ENCODE measurements at places on chromosomes 11 and 22. TPM values are rescaled to one million over a fixed set of nuclear protein-coding genes. Genes with fewer than 3 reads are reported as not detected.

DNA sequence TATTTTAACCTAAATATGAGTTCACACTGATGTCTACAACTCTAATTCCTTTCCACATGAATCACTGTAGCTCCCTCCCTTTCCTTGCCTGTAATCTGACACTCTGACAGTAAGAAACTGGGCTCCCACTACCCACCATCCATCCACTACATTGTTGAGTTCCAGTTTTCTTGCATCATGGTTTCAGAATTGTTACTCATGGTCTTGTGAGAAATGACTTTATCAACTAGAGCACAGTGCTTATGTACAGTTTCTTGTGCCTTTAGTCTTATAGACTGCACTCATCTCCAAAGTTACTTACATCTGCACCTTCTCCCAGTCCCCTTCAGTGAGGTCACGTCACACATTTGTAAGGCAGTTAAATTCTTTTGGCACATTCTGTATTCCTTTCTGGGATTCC is 78.6 kb downstream of the RTL6 start:
- no peak for DNase-seq
- no peaks in the 10 kb centered on the region for H3K4me1 ChIP-seq
- no peaks in the 10 kb centered on the region for H3K27me3 ChIP-seq
- no peak overlapping the region for H3K4me3 ChIP-seq

GRCh38 chr22:46053563-46054090 is 76.7 kb upstream of the WNT7B start:
- no peak for DNase-seq
- no peaks in the 10 kb centered on the region for H3K27me3 ChIP-seq
- H3K4me3 ChIP-seq, result peak overlapping the region; percentile 80
- peaks cover 31% of the 10 kb centered on the region for H3K4me1 ChIP-seq
- H3K36me3 ChIP-seq, result no peaks in the 10 kb centered on the region

- peaks cover 6% of the 10 kb centered on the region for H3K4me1 ChIP-seq
- H3K27me3 ChIP-seq, result no peaks in the 10 kb centered on the region
- H3K36me3 ChIP-seq, result no peaks in the 10 kb centered on the region
- no peak overlapping the region for H3K27ac ChIP-seq
- H3K4me3 ChIP-seq, result no peak overlapping the region
- DNase-seq, result no peak
These were observed 33.4 kb downstream of the MRTFA start for GRCh38 chr22:40603088-40603605.

DNA sequence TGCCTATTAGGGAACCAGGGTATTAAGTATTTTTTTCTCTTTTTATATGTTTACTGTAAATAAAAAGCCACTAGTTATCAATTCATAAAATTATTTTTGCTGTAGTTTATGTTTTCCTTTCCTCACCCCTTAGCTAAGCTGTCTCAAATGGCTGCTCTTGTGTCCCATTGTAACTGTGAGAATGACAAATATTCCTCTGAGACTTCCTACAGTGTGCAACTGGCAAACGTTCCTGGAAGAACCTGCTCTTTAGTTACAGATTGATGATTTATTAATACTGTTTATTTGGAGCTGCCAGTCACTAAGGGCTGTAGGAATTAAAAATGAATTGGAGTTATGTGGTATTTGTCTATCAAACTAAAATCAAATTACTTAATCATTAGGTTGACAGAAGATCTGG is 675.4 kb upstream of the ARHGAP42 start:
- no peaks in the 10 kb centered on the region for H3K27me3 ChIP-seq
- H3K4me3 ChIP-seq, result no peak overlapping the region
- DNase-seq, result no peak
- H3K27ac ChIP-seq, result no peak overlapping the region
- H3K4me1 ChIP-seq, result no peaks in the 10 kb centered on the region

DNA sequence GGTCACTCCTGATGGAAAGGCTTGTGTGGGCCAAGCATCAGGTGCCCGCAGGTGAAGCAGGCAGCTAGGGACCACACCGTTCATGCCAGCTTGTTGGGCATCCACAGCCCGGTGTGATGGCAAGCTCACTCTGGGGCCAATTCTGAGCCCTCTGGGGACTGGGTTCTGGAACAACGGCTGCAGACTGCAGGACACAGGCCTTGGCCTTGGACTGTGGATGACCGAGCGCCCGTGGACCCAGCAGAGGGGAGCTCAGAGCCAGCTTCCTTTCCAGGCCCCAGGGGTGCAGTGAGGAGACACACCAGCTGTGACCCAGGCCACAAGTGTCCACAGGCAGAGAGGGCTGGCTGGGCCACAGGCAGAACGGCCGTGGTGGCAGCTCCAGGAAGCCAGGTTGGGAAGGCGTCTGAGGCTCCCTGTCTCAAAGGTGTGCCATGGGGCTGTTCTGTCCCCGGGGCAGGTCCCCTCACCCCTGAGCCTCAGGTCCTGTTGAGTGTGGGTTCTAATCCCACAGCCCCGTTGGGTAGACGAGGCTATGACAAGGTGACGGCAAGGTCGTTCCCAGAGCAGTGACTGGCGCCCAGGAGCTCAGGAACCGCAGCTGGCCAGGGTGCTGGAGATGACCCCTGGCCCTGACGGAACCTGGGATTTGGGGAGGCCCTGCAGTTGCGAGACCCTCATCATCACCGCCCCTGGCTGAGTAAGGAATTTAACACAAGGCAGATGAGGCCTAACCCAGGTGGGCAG is 1079.4 kb downstream of the BRD1 start:
- H3K4me3 ChIP-seq, result no peak overlapping the region
- no peaks in the 10 kb centered on the region for H3K36me3 ChIP-seq
- no peak for DNase-seq
- no peaks in the 10 kb centered on the region for H3K4me1 ChIP-seq

DNA sequence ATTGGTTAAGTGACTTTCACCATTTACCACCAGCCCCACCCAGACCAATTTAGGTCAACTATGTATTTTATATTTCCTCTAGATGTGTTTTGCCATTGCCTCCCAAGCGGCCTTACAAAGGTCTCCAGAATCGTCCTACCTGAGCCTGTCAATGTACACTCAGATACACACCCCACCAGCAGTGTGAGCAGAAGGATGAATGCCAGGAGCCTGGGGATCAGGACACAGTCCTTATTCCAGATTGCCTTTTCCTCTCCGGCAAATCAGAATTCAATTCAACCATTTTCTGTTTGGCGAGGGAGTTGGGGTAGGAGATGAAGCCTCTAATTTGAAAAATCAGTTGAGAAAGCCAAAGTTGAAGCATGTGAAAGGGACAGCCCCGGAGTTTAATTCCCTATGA is 35.4 kb upstream of the CRTAM start:
- H3K4me3 ChIP-seq, result no peak overlapping the region
- no peaks in the 10 kb centered on the region for H3K27me3 ChIP-seq
- no peak overlapping the region for H3K27ac ChIP-seq

DNA sequence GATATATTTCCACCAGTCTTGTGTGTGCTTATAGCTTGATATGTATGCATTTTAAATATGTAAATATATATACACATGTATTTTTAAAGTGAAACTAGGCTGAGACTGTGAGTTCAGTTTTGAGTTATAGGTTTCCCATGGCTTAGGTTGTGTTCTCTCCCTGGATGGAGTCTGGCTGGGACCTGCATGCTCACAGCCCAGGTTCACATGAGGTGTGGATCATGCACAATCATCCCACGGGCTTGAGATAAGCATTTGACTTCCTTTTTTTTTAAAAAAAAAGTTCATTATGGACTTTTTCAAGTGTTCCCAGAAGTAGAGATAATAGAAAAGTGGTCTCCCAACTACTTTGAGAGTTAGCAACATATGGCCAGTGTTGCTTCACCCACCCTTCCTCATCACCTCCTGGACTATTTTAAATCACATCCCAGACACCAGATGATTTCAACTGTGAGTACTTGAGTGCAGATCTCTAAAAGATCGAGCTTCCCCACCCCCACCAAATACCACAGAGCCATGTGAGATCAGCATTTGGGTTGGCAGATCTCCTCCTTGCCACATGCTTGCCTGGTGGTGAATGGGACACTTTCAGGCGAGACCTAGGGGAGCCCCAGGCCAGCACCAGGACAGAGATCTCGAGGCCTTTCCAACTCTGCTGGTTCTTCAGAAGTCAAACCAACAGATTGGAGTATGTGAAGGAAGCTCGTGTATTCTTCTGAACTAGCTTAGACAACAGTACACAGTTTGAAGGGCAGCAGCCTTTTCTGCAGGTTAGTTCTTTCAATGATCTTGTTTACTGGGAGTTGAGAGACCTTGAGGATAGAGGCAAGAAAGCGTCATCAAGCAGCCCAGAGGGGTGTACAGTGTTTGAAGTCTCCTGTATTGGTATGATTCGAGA is 15.9 kb downstream of the MED15 start:
- H3K4me1 ChIP-seq, result peaks cover 24% of the 10 kb centered on the region
- H3K4me3 ChIP-seq, result no peak overlapping the region
- no peak for DNase-seq
- H3K36me3 ChIP-seq, result peaks cover 18% of the 10 kb centered on the region
- H3K27ac ChIP-seq, result peak overlapping the region; percentile 77
- H3K27me3 ChIP-seq, result no peaks in the 10 kb centered on the region

MRPL23 gene
- 173 TPM for polyA plus RNA-seq

Data from GM12878 (cell line).